ENCODE measurements at places on chromosomes 7 and 10.
A peak's percentile ranks its signal among the peaks of the same experiment; 100 is the strongest.

- no peaks in the 10 kb centered on the region for H3K36me3 ChIP-seq
- no peaks in the 10 kb centered on the region for H3K27me3 ChIP-seq
- no peak overlapping the region for H3K4me3 ChIP-seq
- no peak for DNase-seq
Measured at GRCh38 chr10:123380491-123381085, 226.4 kb downstream of the BUB3 start.

- H3K27ac ChIP-seq, result no peak overlapping the region
- no peaks in the 10 kb centered on the region for H3K36me3 ChIP-seq
- no peak for DNase-seq
- H3K4me3 ChIP-seq, result no peak overlapping the region
Measured at GRCh38 chr7:108623220-108623619, 53.5 kb downstream of the DNAJB9 start.

DNA sequence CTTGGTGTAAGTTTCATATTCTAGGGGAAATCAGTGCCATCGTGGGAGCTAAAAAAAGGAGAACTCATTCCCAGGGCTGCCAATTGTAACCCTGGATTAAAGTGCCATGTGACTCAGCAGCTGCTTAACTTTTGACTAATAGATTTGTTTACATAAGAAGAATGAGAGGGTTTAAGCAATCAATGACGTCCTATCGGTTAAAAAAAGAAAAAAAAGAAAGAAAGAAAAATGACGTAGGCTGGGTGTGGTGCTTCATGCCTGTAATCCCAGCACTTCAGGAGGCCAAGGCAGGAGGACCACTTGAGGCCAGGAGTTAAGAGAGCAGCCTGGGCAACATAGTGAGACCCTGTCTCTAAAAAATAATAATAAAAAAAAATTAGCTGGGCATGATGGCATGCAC, 116.2 kb upstream of the AFAP1L2 start:
- no peaks in the 10 kb centered on the region for H3K27me3 ChIP-seq
- peak overlapping the region; percentile 81 for H3K27ac ChIP-seq
- H3K4me3 ChIP-seq, result peak overlapping the region; percentile 37
- peaks cover 93% of the 10 kb centered on the region for H3K4me1 ChIP-seq
- DNase-seq, result no peak

GRCh38 chr7:130902755-130903357, 168.8 kb upstream of the KLF14 start:
- H3K4me3 ChIP-seq, result no peak overlapping the region
- H3K36me3 ChIP-seq, result peaks cover 59% of the 10 kb centered on the region
- no peaks in the 10 kb centered on the region for H3K27me3 ChIP-seq
- H3K27ac ChIP-seq, result peak overlapping the region; percentile 69

DNA sequence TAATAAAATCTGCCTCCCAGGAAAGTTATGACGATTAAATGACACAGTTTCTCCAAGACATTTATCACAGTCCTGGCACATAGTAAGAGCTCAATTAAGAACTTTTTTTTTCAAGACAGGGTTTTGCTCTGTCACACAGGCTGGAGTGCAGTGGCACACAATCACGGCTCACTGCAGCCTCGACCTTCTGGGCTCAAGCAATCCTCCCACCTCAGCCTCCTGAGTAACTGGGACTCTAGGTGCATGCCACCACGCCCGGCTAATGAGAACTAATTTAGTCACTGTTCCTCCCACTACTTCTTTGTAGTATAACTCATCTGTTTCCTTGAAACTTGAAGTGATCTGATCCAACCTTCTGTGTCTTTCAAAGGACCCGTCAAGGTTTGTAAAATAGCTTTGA, 42.2 kb upstream of the MXI1 start:
- H3K27ac ChIP-seq, result no peak overlapping the region
- DNase-seq, result no peak
- H3K27me3 ChIP-seq, result peaks cover 82% of the 10 kb centered on the region

- no peak for DNase-seq
- no peak overlapping the region for H3K4me3 ChIP-seq
- peaks cover 82% of the 10 kb centered on the region for H3K4me1 ChIP-seq
- H3K27me3 ChIP-seq, result no peaks in the 10 kb centered on the region
- peak overlapping the region; percentile 48 for H3K27ac ChIP-seq
- H3K36me3 ChIP-seq, result peaks cover 44% of the 10 kb centered on the region
Measured at GRCh38 chr10:124708246-124708779, 35.9 kb downstream of the FAM53B start.

GRCh38 chr7:147376192-147376591, 1214.4 kb upstream of the C7orf33 start:
- no peak overlapping the region for H3K27ac ChIP-seq
- H3K36me3 ChIP-seq, result no peaks in the 10 kb centered on the region
- H3K4me1 ChIP-seq, result no peaks in the 10 kb centered on the region
- no peak overlapping the region for H3K4me3 ChIP-seq
- no peaks in the 10 kb centered on the region for H3K27me3 ChIP-seq

GRCh38 chr10:84193846-84194423, 402 bp upstream of the CDHR1 start:
- H3K4me3 ChIP-seq, result no peak overlapping the region
- H3K4me1 ChIP-seq, result peaks cover 14% of the 10 kb centered on the region
- no peak for DNase-seq

DNA sequence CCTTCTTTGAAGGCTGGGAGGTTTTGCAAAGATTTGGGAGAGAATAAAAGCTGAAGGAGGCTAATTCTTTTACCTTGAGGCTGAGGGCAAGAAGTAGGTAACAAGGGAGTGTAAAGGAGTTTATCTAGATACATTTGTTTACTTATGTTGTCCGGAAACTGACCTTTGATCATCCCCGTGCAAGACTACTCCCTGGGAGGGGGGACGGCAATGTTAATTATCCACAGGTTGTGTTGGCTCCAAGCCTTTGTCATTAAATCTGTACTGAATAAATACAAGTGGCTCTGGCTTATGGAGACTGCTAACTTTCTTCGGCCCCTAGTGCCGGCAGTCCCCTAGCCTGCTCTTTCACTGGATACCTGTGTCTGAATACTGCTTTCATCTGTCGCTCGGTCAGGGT, 1250.6 kb upstream of the LRRTM3 start:
- H3K27ac ChIP-seq, result no peak overlapping the region
- no peak for DNase-seq
- no peaks in the 10 kb centered on the region for H3K27me3 ChIP-seq
- H3K36me3 ChIP-seq, result no peaks in the 10 kb centered on the region

- no peaks in the 10 kb centered on the region for H3K36me3 ChIP-seq
- no peak overlapping the region for H3K4me3 ChIP-seq
- H3K27me3 ChIP-seq, result no peaks in the 10 kb centered on the region
- no peak for DNase-seq
Measured at GRCh38 chr7:31688996-31689395, 2.0 kb downstream of the PPP1R17 start.

DNA sequence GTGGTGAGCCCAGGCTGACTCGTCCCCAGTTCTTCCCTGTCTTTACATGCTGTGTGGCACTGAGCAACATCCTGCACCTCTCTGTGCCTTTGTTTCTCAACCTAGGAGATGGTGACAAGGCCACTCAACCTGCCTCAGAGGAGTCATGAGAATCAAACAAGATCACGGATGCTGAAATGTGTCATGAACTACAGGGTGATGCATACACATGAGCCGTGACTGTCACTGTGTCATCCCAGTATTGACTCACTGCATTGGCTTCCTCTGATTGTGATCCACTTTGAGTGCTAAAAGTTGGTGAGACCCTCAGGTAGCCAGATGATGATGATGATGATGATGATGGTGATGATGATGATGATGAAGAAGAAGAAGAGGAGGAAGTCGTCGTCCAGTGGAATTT, 11.5 kb downstream of the C10orf71 start:
- peaks cover 8% of the 10 kb centered on the region for H3K27me3 ChIP-seq
- no peak overlapping the region for H3K4me3 ChIP-seq
- H3K27ac ChIP-seq, result peak overlapping the region; percentile 31
- H3K4me1 ChIP-seq, result peaks cover 21% of the 10 kb centered on the region
- DNase-seq, result no peak

DNA sequence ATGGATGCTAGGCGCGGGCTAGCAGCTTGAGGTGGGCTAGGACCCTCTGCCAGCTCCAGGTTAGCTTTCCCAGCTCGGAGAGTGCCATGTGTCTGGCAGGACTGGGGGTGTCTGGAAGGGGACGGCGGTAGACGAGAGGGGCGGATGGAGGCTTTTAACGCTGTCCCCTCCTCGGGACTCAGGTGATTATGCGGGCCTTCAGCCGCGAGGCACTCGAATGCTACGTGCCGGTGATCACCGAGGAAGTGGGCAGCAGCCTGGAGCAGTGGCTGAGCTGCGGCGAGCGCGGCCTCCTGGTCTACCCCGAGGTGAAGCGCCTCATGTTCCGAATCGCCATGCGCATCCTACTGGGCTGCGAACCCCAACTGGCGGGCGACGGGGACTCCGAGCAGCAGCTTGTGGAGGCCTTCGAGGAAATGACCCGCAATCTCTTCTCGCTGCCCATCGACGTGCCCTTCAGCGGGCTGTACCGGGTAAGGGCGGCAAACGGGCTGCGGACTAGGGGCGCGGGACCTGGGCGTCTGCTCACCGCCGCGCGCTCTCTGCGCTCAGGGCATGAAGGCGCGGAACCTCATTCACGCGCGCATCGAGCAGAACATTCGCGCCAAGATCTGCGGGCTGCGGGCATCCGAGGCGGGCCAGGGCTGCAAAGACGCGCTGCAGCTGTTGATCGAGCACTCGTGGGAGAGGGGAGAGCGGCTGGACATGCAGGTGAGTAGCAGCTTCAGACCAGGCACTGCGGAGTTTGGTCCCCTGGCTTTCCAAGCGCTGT, 1.1 kb downstream of the CYP26A1 start:
- H3K36me3 ChIP-seq, result no peaks in the 10 kb centered on the region
- H3K4me1 ChIP-seq, result peaks cover 24% of the 10 kb centered on the region
- H3K4me3 ChIP-seq, result peak overlapping the region; percentile 63
- peaks cover 84% of the 10 kb centered on the region for H3K27me3 ChIP-seq

- no peaks in the 10 kb centered on the region for H3K27me3 ChIP-seq
- DNase-seq, result no peak
- H3K36me3 ChIP-seq, result peaks cover 55% of the 10 kb centered on the region
- peak overlapping the region; percentile 50 for H3K4me3 ChIP-seq
- peaks cover 84% of the 10 kb centered on the region for H3K4me1 ChIP-seq
- H3K27ac ChIP-seq, result peak overlapping the region; percentile 88
Measured at GRCh38 chr7:2980401-2981102, 63.1 kb downstream of the CARD11 start.

- H3K27ac ChIP-seq, result no peak overlapping the region
- peaks cover 2% of the 10 kb centered on the region for H3K4me1 ChIP-seq
- H3K36me3 ChIP-seq, result peaks cover 18% of the 10 kb centered on the region
- no peak overlapping the region for H3K4me3 ChIP-seq
- DNase-seq, result no peak
Measured at GRCh38 chr7:88200261-88200660, 19.6 kb downstream of the SRI start.

- no peak overlapping the region for H3K4me3 ChIP-seq
- H3K36me3 ChIP-seq, result no peaks in the 10 kb centered on the region
- peaks cover under 1% of the 10 kb centered on the region for H3K4me1 ChIP-seq
- no peak overlapping the region for H3K27ac ChIP-seq
Measured at GRCh38 chr7:76371396-76371795, 12.6 kb upstream of the YWHAG start.

DNA sequence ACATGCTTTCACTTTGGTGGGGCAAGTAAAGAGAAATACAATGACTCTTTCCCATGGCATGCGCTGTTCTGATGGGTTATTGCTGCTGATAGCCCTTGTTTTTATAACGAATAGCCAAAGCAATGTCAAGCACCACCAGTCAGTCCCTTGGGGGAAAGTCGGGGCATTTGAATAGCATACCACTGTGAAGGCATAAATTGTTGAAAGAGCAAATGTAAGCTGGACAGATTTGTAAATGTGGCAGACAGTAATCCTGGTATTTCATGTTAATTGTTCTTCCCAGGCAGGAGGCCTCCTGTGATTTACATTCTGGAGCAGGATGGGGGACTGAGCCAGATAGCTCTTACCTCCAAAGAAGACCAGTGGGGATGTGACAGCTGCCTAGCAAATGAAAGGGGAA, 293.3 kb downstream of the ADRA2A start:
- no peaks in the 10 kb centered on the region for H3K27me3 ChIP-seq
- no peak overlapping the region for H3K27ac ChIP-seq
- DNase-seq, result no peak
- no peaks in the 10 kb centered on the region for H3K36me3 ChIP-seq
- no peaks in the 10 kb centered on the region for H3K4me1 ChIP-seq

- H3K36me3 ChIP-seq, result no peaks in the 10 kb centered on the region
- DNase-seq, result no peak
- no peaks in the 10 kb centered on the region for H3K4me1 ChIP-seq
- peaks cover 27% of the 10 kb centered on the region for H3K27me3 ChIP-seq
- no peak overlapping the region for H3K4me3 ChIP-seq
- H3K27ac ChIP-seq, result no peak overlapping the region
Measured at GRCh38 chr10:87575851-87576250, 71.2 kb downstream of the MINPP1 start.

- H3K27me3 ChIP-seq, result no peaks in the 10 kb centered on the region
- peak overlapping the region; percentile 4 for H3K4me3 ChIP-seq
- H3K36me3 ChIP-seq, result peaks cover 33% of the 10 kb centered on the region
- H3K27ac ChIP-seq, result no peak overlapping the region
Measured at GRCh38 chr7:36969376-36969775, 245.1 kb upstream of the AOAH start.

GRCh38 chr7:96400518-96400917, 78.6 kb upstream of the SLC25A13 start:
- H3K4me1 ChIP-seq, result no peaks in the 10 kb centered on the region
- H3K27me3 ChIP-seq, result peaks cover 13% of the 10 kb centered on the region
- H3K4me3 ChIP-seq, result no peak overlapping the region
- no peak for DNase-seq
- no peaks in the 10 kb centered on the region for H3K36me3 ChIP-seq

DNA sequence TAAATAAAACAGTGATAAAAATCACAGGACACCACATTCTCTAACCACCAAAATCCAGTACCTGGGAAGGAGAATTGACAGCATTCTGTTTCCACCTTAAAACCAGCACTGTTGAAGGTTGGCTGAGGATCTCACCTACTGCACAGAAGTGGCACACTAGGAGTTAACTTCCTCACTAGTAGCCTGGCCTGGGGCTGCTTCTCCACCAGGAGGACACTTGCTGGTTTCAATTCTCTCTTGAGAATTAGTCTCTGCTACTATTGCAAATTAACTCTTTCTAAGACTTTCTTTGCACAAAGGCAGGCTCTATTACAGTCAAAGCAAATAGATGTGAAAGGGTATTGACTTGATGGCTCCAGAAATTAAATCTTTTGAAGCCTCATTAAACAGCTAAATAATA, 2.3 kb upstream of the CTTNBP2 start:
- peaks cover 42% of the 10 kb centered on the region for H3K27me3 ChIP-seq
- no peaks in the 10 kb centered on the region for H3K36me3 ChIP-seq
- no peak overlapping the region for H3K4me3 ChIP-seq
- H3K4me1 ChIP-seq, result peaks cover 5% of the 10 kb centered on the region

All from activated CD4-positive, alpha-beta T cell treated with anti-CD3 and anti-CD28 coated beads, Interleukin-2, amount 10 ng/mL, durations not matched to agents 7 days and 5 days (primary cell).